Memory B cell (primary cell): ENCODE measurements at places on chromosomes 6 and 20.

- no peak for DNase-seq
Observed at GRCh38 chr6:34352305-34352937, 40.0 kb downstream of the NUDT3 start.

DNA sequence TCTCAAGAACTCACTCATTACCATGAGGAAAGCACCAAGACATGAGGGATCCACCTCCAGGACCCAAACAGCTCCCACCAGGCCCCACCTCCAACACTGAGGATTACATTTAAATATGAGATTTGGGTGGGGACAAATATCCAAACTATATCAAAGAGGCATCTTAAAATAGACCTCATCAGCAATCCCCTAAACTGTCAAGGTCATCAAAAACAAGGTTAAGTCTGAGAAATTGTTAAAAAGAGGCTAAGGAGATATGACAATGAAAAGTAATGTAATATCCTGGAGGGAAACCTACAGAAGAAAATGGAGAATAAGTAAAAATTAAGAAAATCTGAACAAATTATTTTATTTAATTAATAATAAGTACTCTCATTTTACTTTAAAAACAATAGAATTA is 922.3 kb downstream of the HACE1 start:
- no peak for DNase-seq

- no peak for DNase-seq
Observed at GRCh38 chr20:50670126-50670862, 21.0 kb downstream of the RIPOR3 start.

GRCh38 chr20:57389695-57390603 is 1.2 kb upstream of the RBM38 start:
- peak; percentile 62 for DNase-seq

- DNase-seq = no peak
Observed at GRCh38 chr6:135819665-135820064, 31.8 kb upstream of the PDE7B start.

DNA sequence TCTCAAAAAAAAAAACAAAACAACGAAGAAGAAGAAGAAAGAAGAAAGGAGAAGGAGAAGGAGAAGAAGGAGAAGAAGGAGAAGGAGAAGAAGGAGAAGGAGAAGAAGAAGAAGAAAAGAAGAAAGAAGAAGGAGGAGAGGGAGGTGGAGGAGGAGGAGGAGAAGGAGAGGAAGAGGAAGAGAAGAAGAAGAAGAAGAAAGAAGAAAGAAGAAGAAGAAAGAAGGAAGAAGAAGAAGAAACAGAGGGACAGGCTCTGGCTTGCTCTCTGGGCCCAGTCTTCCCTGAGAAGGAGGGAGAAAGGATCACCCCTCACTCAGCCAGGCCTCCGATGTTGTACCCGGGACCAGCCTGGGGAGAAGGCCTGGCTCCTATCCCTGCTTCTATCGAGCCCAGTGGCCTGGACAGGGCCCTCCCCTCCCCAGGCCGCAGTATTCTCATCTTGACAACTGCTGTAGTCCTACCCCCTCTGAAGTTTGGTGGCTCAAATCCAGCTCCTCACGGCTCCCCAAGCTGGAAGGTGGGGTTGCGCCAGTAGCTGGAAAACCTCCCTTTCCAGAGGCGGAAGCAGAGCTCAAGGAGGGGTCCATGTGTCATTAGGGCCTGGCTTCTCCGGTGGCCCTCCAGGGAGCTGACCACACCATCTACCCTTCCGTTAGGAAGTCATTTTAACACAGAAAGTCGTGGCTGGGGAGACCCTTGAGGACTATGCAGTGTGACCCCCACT is 18.9 kb downstream of the C6orf132 start:
- DNase-seq = no peak

GRCh38 chr20:13458860-13459451 is 179.8 kb downstream of the TASP1 start:
- no peak for DNase-seq
